ENCODE measurements at places on chromosomes 5 and 9.

- DNase-seq = no peak
Observed at GRCh38 chr5:3843706-3844105, 248.1 kb downstream of the IRX1 start.

GRCh38 chr9:109315480-109316206 lies 5.2 kb downstream of the EPB41L4B start:
- no peak for DNase-seq

- no peak for DNase-seq
Observed at GRCh38 chr9:86697999-86698398, 249.3 kb downstream of the GAS1 start.

DNA sequence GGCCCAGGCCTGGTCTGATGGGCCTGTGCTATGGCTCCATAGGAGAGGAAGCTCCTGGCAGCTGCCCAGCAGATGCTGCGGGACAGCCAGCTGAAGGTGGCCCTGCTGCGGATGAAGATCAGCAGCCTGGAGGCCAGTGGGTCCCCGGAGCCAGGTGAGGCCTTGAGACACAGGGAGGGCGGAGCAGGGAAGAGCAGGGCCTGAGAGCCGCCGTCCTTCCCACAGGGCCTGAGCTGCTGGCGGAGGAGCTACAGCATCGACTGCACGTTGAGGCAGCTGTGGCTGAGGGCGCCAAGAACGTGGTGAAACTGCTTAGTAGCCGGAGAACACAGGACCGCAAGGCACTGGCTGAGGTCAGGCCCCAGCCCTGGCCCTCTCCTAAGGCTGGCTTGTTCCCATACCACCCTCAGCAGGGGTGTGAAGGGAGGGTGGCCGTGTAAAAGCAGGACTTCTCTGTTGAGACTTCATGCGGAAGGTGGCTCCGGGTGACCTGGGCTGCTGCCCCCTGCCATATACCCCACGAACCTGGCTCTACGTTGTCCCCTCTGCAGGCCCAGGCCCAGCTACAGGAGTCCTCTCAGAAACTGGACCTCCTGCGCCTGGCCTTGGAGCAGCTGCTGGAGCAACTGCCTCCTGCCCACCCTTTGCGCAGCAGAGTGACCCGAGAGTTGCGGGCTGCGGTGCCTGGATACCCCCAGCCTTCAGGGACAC lies 4.5 kb downstream of the PKN3 start:
- DNase-seq = no peak

DNA sequence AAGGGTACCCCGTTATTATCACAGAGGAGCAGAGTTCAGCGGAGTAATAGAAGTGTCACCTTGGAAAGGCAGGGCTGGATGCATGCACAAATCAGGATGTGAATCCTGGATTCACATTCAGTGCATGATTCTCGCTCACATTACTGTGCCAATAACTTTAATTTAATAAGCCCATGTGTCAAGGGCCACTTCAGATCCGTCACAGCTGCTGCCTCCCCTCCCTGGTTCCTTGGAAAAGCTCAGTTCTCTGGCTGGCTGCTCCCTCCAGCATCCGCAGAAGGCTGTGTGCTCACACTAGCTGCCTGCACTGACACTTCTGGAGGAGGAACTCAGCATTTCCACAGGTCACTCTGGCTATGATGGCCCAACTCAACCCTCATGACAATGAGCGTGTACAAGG lies 256.8 kb upstream of the ADAMTS16 start:
- DNase-seq = no peak

DNA sequence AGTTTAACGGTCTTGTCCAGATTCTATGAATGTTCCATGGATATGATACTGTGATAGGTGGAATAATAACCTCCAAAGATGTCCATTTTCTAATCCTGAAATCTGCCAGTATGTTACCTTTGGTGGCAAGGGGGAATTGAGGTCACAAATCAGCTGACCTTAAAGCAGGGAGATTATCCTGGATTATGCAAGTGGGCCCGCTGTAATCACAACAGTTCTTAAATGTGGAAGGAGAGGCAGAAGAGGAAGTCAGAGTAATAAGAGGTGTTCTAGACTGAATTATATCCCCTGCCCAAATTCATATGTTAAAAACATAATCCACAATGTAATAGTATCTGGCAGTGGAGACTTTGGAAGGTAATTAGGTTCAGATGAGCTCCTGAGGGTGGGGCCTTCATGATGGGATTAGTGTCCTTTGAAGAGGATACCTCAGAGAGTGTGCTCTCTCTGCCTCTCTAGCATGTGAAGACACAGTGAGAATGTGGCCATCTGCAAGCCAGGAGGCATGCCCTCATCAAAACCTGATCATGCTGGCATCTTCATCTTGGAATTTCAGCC lies 47.6 kb upstream of the ZFAND5 start:
- DNase-seq = no peak

DNA sequence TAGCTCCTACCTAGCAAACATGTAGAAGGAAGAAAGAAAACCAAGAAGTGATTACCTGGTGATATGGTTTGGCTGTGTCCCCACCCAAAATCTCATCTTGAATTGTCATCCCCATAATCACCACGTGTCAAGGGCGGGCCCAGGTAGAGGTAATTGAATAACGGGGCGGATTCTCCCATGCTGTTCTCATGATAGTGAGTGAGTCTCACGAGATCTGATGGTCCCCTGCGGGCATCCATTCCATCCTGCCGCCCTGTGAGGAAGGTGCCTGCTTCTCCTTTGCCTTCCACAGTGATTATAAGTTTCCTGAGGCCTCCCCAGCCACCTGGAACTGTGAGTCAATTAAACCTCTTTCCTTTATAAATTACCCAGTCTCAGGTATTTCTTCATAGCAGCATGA lies 27.4 kb upstream of the ANKRD34B start:
- no peak for DNase-seq

GRCh38 chr5:164687391-164687790 lies 1182.0 kb downstream of the MAT2B start:
- no peak for DNase-seq

DNA sequence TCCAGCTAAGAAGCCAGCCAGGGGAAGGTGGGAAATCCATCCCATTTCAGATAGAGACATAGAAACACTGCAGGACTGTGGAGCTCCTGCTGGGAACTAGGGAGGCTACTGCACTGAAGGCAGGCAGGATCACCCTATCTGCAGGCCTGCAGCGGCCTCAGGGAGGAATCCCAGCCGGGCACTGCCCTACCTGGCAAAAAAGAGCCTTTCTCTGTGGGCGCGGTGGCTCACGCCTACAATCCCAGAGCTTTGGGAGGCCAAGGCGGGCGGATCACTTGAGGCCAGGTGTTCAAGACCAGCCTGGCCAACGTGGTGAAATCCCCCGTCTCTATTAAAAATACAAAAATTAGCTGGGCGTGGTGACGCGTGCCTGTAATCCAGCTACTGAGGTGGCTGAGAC lies 71.4 kb upstream of the PHYKPL start:
- no peak for DNase-seq

DNA sequence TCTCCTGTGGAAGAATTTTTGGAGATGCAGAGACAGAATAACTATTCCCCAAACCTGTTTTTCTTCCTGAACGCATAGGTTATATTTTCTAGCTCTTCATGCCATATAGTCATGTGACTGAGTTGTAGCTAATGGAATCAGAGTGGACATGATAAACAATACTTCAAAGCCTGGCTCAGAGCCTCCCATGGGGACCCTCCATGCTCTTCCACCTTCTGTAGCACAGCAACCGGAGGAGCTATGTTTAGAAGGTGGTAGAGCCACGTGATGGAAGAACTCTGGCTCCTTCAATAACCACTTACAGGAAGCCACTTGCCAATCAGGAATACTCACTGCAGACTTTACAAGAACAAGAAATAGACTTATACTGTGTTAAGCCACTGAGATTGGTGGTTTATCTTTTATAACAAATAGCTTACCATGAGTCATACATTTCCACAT lies 39.2 kb downstream of the NADK2 start:
- no peak for DNase-seq

DNA sequence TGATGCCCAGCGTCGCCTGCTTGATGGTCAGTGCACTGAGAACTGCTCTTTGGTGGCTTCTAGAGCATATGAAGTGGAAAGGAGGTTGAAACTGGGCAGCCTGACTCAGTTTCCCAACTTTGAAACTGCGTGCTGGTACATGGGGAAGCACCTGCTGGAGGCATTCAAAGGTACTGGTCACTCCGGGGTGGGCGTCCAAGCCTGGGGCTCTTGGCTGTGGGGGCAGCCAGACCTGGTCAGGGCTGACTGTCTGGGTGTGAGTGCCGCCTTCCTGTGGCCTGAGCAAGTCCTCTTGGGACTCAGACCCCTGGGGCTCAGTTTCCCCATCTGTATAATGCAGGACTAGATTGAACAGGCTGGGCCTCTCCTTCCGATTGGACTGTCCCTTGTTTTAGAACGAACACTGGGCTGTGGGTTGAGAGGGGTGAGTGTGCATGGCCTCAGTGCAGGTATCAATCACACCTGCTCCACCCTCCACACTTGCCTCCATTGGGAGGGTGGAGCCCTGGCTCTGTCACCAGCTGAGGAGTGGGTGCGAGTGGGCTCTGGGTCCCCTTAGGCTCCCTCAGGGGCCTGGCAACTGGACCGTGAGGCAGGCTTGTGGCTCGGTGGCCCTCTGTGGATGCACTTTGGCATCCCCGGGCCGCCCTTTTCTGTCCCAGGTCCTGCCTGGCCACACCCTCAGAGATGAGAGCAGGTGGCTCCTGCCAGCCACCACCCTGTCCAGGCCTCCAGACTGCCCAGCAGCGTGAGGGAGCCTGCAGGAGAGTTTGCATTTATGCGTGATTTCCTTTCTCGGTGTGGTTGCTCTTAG lies 80.2 kb downstream of the PHF2 start:
- DNase-seq = no peak

DNA sequence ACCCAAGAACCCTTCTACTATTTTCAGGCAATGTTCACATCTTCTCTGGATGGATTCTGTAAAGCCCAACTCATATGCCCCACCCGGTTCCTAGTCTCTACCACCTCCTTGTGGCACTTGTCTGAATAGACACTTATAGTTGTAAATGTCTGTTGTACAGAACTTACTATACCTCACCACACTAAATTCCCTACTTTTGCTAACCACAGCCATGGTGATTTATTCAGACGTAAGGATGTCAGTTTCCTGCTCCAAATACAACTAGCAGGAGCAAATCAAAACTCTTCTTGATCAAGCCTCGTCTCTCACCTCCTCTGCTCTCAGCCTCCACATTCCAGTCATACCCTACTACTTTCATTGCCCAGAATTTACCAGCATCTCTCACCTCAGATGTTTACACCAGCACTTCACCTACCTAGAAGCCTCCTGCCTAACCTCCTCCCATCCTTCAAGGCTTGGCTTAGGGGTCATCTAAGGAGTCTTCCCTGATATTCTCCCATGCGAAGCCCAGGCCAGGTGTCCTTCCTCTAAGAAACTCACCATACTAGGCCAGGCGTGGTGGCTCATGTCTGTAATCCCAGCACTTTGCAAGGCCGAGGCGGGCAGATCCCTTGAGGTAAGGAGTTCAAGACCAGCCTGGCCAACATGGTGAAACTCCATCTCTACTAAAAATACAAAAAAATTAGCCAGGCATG lies 75.5 kb downstream of the MAPKAP1 start:
- DNase-seq = no peak

DNA sequence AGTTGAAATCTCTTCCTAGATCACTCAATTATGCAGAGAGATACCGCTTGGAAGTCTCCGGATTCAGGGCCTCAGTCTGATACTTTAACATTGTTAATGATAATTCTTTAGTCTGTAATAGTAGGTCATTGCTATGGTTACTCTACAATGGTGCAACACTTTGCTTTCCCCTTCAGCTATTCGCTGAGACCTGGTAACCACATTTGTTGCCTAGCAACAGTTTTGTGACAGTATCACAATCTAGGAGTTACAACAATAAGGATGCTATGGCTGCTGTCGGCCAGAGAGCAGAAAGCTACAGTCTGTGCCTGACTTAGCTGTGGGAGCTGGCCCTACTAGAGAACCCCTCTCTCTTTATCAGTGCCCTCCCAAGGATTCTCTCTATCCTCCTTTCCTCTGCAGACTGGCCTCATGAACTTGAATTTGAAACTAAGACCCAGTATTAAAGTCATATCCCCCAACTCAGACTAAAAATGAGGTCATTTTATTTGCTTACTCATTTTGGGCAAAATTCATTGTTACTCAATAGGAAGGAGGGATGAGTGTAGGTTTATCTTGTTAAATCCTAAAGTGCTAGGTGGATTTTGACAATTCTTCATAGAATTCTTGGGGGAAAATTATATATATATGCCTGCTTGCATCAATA lies 39.3 kb downstream of the NR2F1 start:
- DNase-seq = no peak

GRCh38 chr9:6564868-6565267 lies 80.7 kb downstream of the GLDC start:
- DNase-seq = no peak

- no peak for DNase-seq
Observed at GRCh38 chr5:158880483-158881001, 219.2 kb downstream of the EBF1 start.

DNA sequence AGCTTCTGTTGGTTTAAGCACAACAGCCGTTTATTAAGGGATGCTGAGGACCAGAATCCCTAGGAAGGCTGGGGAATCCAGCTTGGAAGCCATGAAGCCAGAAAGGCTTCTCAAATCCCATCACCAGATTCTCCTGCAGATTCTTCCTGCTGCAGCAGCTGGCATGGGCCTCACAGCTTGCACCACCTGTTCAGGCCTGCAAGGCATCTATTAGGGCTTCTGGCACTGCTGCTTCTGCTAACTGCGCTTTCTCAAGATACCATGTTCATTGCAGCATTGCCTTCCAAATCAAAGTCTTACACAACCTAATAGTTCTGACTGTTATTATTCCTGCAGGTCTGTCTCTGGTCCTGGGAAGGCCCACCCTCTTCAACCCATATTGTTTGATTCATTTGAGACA lies 51.2 kb upstream of the ZNF366 start:
- DNase-seq = no peak

DNA sequence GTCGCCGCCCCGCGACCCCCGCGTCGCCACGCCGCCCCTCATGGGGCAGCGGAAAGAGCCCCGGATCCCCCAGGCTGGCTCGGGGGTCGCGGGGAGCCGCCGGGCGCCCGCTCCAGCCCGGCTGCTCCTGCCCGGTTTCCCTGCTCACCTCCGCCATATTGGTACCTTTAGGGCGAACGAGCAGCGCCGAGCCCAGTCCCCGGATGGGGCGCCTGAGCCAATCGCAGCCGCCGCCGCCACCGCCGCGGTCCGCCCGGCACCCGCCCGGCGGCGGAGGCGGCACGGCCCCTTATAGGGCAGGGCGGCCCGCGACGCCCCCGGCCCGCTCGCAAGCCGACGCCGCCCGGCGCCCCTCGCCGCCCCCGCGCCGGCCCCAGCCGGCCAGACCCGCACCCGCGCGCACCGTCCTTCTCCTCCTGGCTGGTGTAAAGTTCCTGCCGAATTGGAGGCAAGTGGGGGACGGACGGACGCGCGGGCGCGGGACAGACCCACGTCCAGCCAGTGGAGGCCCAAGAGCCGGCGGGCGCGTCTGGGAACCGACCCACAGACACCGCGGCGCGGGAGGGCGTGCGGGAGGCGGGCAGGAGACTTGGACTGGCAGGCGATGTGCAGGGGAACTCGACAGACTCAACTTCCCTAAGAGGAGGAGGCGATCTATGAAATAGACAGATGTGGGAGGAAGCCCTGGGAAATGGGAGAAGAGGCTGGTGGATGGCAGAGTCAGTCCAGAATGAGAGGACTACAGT lies at the start of gene MIER3:
Gene MIER3 (minus strand): TSS at position 178 of the 746 bp plus-strand sequence. CDS start 21 bp downstream, at position 157.
- DNase-seq = peak; percentile 27

- no peak for DNase-seq
Observed at GRCh38 chr9:125989524-125990180, 242.5 kb downstream of the PBX3 start.

- DNase-seq = no peak
Observed at GRCh38 chr9:123269281-123269680, 895 bp upstream of the STRBP start.
